SJSA1 (cell line): ENCODE measurements at places on chromosomes 13 and 19. TPM values are rescaled to one million over a fixed set of nuclear protein-coding genes. Genes with fewer than 3 reads are reported as not detected.
A peak's percentile ranks its signal among the peaks of the same experiment; 100 is the strongest.

WDR18 gene
- total RNA-seq, result 43.2 and 60.5 TPM in 2 replicates

MTUS2 gene
- not detected in 2 replicates for total RNA-seq

NCAN gene
- total RNA-seq, result not detected in 2 replicates

DNA sequence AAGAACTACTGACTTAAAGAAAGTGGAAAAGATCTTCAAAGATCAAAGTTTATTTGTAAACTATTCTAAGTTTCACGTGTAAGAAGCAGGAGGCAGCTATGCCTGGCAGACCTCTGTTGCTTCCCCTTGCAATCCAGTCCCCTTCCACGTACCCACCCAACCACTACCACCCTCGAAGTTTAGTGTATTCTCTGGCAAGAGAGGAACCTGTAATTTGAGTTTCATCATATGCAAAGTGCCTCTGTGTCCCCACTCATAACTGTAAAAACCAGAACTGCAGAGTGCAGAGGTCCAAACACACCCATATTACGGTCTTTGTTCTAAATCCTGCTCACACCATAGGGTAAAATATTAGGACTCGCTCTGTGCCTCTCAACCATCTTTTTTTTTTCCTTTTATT, 75.8 kb upstream of the FRY start:
- no peak for DNase-seq

MFSD12 gene
- 124 and 132 TPM in 2 replicates for total RNA-seq

S1PR4 gene
- not detected in 2 replicates for total RNA-seq

GPC5 gene
- not detected in 2 replicates for total RNA-seq

GRCh38 chr13:46698910-46699460, 98.0 kb downstream of the ESD start:
- peak; percentile 53 for DNase-seq

RUBCNL gene
- 0.21 TPM in 1 of 2 replicates, not detected in the other for total RNA-seq

- no peak for DNase-seq
Observed at GRCh38 chr19:42288881-42289555, 12.9 kb upstream of the PRR19 start.

DNA sequence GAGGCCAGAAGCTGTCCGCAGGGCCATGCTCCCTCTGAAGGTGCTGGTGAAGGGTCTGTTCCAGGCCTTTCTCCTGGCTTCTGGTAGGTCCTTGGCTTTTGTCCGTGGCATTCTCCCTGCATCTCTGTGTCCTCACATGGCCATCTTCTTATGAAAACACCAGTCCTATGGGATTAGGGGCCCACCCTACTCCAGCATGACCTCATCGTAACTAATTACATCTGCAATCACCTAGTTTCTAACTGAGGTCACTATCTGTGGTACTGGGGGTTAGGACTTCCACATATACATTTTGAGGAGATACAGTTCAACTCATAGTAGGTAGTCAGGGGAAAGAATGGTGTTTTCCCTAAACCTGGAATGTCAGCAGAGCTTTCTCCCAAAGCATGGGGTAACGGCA, 3.1 kb downstream of the C13orf42 start:
- no peak for DNase-seq

- DNase-seq, result peak; percentile 27
Observed at GRCh38 chr13:73060251-73061160, 1.7 kb downstream of the KLF5 start.

ZNF730 gene
- total RNA-seq, result 0.18 TPM in 1 of 2 replicates, not detected in the other

AZU1 gene
- not detected in 2 replicates for total RNA-seq

- DNase-seq, result no peak
Observed at GRCh38 chr13:98885600-98885999, 92.3 kb downstream of the DOCK9 start.

DNA sequence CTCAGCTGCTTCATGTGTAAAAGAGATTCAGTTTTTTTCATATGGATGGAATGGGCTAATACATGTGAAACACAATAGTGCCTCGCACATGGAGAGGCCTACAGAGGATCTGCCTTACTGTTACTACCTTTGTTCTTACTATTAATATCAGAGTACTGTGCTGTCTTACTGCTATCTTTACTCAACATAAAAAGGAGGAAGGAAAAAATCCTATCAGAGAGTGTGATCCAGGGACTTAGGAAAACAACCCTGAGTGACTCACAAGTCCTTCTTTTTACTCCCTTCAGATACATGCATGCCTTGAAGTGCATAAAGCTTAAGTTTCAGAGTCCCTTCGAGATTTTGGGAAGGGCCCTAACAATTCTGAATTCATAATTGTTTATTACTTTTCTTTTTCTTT, 136.8 kb downstream of the TBC1D4 start:
- peak; percentile 55 for DNase-seq

DNA sequence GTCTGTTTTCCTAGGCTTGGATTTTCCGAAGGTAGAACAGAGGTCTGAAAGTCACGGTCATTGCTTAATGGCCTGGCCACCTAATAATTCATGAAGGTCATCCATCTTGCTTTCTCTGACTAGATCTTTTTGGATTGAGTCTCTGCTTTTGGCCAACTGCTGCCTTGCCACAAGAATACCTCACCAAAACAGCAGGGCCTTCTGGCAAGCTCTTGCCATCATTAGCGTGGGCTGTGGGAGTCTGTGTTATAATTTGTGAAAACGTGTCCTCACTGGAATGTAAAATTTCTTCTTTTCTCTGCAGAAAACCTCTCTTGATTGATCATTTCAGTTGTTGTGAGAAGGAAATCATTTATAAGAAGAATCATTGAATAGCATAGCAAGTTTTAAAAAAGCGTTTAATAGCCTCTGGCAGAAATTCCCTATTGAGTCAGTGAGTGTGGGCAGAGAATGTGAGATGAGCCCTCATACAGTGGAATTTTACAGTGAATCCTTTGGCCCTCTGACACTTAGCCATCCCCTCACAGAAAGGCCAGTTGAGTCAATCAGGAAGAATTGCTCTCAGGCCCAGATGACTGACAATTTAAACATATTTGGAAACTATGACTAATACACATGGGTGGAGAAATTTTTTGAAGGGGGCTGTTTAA, 43.2 kb upstream of the ERICH6B start:
- DNase-seq, result no peak

DNA sequence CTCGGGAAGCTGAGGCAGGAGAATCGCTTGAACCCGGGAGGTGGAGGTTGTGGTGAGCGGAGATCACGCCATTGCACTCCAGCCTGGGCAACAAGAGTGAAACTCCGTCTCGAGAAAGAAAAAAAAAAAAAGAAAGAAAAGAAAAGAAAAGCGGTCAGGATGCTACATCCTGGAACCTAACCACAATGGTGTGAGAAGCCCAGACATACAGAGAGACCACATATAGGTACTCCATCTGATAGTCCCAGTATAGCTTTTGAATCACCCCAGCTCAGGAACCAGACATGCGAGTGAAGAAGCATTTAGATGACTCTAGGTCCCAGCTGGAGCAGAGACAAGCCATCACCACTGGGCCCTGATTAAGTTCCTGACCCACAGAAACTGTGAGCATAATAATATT, 3.2 kb downstream of the IFNL1 start:
- no peak for DNase-seq

DNA sequence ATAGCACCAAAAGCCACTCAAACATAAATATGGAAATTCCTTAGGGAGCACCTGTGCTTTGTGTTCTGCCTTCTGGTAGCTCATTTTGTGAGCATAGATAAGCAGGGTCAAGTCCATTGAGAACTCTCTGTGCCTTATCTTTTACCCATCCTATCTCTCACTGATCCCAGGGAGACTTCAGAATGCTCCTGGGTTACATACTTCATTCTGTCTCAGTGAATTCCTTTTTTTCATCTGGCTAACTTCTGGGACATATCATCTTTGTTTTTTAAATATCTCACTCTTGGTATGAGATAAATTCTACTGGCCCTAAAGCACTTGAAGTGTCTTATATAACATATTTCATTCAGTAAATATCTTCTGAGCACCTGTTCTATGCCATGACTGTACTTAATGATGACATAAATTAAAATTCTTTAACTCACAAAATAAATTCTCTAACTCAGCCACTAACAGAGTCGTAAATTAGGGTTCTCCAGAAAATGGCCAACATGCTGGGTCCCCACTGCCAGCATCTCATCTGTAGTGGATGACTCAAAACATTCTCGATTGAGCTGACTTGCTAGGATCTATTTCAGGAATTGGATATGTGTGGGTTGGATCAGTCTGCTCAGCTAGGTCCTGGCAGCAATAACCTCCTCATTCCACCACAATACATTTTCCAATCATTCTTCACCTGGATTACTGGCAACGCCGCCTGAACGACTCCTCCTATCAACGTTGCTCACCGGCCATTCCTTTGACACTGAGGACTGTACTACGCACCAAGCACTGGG, 170.2 kb downstream of the FOXO1 start:
- DNase-seq, result no peak

RFPL4AL1 gene
- not detected in 2 replicates for total RNA-seq

PTPRH gene
- total RNA-seq, result 1.4 and 2.0 TPM in 2 replicates

FGF9 gene
- total RNA-seq, result 0.26 TPM in 1 of 2 replicates, not detected in the other

LEUTX gene
- total RNA-seq, result not detected in 2 replicates

GARIN5A gene
- not detected in 2 replicates for total RNA-seq

DNA sequence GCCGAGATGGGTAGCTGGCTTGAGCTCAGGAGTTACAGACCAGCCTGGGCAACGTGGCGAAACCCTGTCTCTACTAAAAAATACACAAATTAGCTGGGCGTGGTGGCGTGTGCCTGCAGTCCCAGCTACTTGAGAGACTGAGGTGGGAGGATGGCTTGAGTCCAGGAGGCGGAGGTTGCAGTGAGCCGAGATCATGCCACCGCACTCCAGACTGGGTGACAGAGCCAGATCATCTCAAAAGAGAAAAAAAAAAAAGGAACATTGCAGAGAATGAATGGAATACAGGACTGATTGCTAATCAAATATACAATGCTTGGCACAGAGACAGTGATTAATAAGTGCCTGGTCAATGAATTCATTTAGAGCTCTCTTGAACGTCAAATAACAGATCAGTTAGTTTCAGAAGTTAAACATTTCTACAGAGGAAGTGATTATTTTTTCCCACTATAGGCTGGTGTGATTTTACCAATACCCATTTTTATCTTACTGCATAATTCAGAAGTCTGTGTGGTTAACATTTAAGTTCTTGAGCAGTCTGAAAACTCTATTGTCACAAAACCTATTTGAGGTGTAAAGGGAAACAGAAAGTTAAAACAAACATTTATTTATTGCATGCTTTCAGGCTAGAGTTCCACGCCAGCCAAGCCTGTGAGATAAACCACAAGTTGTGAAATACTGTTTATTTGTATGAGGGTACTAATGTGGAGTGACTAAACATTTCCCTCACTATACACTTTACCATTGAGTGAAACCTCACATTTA, 7.7 kb upstream of the TBC1D4 start:
- no peak for DNase-seq

ZNF729 gene
- total RNA-seq, result not detected in 2 replicates

ZNF331 gene
- 4.8 and 7.4 TPM in 2 replicates for total RNA-seq

GRCh38 chr13:27283906-27284493, 13.4 kb downstream of the RASL11A start:
- no peak for DNase-seq

COX7A1 gene
- not detected in 2 replicates for total RNA-seq

DNA sequence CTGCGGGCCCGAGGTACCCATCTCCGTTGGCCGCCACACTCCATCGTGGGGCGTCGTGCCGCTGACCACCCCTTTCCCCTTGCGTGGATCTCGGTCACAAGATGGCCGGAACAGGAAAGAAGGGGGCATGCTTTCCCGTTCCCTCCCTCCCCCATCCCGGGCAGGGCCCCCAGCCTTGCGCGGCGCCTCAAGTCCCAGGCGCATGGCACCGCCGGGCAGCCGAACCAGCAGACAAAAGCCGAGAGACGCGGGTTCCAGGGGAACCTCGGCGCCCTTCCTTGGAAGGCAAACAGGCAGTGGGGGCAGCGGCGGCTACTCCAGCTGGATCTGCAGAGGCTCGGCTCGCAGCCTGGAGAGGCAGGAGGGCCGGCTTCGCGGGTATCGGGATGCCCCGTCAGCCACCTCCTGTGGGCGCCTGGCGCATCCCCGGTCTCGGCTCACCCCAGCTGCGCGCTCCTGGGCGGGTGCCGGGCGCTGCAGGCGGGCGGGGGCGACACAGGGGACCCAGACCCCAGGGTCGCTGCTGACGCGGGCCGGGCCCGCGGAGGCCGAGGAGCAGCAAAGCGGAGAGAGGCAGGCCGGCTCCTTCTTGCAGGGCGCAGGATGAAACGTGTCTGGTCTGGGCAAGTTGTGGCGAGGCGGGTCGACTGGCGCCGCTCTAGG, 439 bp downstream of the DZIP1 start:
- no peak for DNase-seq

CEACAM4 gene
- not detected in 2 replicates for total RNA-seq

NLRP8 gene
- total RNA-seq, result not detected in 2 replicates

DNA sequence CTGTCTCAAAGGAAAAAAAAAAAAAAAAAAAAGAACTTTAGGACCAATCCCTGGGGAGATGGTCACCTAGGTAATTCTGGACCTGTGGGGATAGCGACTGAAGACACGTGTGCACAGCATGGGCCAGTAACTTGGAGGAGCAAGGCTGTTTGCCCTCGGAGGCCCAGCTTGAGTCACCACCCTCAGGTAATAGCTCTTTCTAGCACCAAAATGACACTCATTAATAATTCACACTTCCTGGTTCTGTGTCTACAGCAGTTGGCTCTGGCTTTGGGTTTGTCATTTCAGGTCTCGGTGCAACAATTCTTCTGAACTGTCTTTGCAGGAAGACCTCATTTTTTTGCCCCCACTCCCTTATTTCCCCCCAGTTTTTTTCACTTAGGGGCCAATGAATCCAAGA, 3.9 kb upstream of the ATP11A start:
- DNase-seq, result no peak

- peak; percentile 37 for DNase-seq
Observed at GRCh38 chr13:46160471-46161066, 21.4 kb downstream of the LCP1 start.

ZFP14 gene
- 1.1 and 1.2 TPM in 2 replicates for total RNA-seq

- DNase-seq, result no peak
Observed at GRCh38 chr13:81396192-81396591, 1055.3 kb upstream of the SPRY2 start.

- DNase-seq, result no peak
Observed at GRCh38 chr19:5911366-5911765, 2.7 kb upstream of the CAPS start.
